ENCODE measurements at places on chromosomes 2 and 18. TPM values are rescaled to one million over a fixed set of nuclear protein-coding genes. Genes with fewer than 3 reads are reported as not detected.

GRCh38 chr2:232831496-232831895 is 38.6 kb upstream of the SNORC start:
- no peak for DNase-seq

DNA sequence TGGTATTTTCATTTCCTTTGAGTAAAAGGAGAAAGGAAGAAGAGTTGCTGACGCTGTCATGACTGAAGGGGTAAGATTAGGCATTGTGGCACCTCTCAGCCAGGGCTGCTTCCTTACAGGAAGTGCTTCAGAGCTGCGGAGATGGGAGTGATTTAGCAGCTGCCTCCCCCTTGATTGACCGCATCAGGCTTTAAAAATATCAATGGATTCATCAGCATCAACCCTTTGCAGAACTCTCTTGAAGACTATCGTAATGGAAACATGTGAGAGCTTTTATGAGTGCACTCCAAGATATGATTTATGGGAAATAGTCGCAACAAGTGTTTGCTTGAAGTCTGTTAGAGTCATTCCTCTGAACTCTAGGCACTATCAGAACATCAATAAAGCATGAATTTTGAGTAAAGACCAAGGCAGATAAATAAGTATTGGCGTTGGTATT is 141.1 kb downstream of the CSRNP3 start:
- DNase-seq = no peak

The TOGARAM2 gene
- polyA plus RNA-seq = not detected

DNA sequence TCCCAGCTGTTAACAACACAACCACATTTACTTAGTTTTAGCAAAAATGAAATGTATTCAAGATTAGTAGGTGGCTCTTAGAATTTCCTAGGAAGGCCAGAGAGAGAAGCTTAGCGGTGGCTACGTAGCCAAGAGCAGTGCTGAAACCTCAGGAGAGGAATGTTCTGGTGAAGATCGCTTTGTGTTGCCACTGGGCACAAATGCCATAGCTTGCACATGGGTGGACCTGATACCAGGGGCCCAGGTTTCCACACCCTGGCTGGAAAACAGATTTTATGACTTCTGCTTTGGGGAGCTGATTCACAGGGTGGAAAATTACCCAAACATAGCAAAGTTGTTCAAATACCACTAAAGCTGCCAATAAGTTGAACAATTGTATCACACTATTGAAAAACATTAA is 43.4 kb downstream of the THUMPD2 start:
- no peak for DNase-seq

The SLC14A1 gene
- polyA plus RNA-seq = not detected

The KCNJ13 gene
- polyA plus RNA-seq = not detected

DNA sequence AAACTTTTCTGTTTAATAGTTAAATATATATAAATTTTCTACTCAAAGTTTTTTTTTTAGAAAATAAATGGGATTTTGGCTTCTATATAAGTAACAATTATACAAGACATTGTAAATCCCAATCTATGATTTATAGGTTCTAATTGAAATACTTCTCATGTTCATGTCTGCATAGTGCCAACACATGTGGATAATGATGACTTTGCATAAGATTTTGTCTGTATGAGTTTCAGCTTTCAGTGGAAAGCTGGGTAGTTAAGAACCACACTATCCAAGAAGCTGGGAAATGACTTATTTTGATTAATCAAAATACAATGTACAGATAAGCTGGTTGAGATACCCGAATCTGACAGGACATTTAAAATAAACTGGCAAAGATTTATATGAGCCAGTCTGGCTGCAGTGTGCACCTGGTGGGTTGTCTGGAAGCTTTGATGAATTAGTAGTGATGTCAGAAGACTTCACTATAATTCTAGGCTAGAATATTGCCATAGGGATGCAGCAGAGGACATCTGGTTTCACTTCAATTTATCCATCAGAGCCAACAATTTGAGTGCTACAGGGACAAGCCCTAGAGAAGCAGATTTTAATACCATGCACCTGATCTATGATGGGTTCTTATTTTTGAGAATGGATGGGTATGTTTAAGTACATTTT is 45.4 kb downstream of the EML6 start:
- DNase-seq = no peak

DNA sequence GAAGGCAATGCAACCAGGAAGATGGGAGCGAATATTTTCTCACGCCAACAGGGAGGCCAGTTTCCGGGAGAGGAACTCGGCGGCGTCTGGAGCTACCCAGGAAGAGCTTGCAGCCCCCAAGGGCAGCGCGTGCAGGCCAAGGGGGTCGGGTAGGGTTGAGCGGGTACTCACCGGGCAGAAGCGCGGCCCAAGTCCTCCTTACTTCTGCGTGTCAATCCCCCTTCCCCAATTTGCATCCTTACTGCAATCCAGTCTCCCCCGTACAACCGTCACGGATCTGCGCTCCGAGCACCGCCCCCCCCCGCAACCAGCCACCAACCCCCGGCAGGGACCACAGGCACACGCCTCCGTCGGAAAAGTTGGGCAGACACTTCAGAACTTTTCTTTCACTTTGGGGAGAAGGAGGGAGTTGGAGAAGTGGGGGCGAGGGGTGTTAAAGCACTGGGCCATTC is 1.3 kb downstream of the ATP8B1 start:
- no peak for DNase-seq

DNA sequence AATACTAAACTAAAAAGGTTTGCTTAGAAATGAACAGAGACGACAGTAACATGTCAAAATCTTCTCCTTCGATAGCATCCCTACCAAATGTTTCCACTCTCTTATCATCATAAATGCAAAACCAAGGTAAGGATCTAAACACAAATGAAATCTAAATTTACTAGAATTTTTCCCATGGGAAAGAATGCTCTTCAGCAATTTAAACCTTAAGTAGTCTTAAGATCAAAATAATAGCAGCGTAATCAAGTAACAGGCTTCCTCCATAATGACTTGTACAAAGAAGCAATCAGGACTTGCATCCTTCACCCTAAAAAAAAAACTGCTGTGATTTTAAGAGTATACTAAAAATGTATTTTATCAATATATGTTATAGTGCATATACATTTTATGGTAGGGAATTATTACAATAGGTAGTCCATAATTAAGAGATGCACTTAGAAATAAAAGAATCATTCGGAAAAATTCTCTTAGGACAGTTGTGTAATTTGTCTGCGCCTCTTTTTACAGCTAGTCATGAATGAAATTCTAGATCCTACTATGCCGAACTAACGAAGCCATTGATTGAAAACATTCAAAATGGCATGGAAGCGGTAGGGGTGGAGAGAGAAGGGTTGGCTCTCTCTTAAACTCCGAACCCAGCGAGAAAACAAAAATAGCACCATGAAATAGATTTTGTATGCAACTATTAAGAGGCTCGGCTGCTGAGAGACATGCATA is 1.3 kb downstream of the PGAP1 start:
- DNase-seq = no peak

DNA sequence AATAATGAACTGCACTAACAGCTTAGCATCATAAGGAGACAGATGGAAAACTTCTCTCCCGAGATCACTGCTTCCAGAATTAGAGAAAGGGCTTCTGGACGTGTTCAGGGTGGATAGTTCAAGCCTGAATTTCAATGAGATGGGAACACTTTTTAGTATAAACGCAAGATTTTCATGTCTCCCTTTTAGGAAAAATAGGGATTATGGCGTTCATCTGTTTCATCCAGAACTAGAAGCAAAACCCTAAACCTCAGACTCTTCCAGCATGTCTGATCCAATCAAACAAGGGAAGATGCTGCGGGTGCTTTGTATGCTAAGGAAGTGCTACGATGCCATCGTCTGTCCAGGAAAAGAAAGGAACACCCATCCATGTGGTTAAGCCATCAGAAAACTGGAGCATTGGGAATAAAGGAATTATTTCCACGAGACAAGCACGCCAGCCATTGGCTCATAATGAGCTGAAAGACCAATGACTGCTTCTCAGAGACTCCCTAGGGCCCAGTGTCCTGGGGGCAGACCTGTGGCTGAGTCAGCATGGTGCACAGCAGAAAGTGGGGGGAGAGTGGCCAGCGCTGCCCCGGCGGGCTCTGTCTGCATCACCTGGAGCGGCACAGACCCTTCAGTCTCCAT is 65.9 kb upstream of the AFF3 start:
- DNase-seq = no peak

- no peak for DNase-seq
These were observed 26.9 kb downstream of the CELF4 start for GRCh38 chr18:37538526-37539205.

The GKN2 gene
- polyA plus RNA-seq = not detected

The POTEJ gene
- polyA plus RNA-seq = not detected

DNA sequence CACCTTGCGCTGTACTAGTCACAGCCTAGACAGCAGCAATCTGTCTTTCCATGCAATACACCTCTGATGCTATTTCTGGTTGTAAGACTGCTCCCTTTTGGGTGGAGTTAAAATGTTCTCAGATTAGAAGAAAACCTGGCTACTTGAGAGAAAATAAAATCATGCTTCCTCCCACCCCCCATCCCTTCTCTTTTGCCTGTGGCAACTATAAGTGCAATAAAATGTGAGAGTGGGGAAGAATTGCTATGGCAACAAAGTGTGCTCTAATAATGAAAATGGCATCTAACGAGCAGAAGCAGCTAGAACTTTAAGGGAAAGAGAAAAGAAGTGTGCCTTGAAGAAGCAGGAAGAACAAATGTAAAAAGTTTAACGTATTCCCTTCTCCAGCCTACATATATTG is 464.2 kb upstream of the FSHR start:
- DNase-seq = no peak

GRCh38 chr2:197216361-197216979 is 94.1 kb downstream of the ANKRD44 start:
- DNase-seq = no peak

The DSEL gene
- polyA plus RNA-seq = 2.9 TPM

- DNase-seq = no peak
These were observed 16.7 kb downstream of the DNAJC10 start for GRCh38 chr2:182732736-182733135.

The EMILIN1 gene
- polyA plus RNA-seq = 0.03 TPM

- no peak for DNase-seq
These were observed 80.0 kb downstream of the ETAA1 start for GRCh38 chr2:67476809-67477790.

The ASIC4 gene
- not detected for polyA plus RNA-seq

DNA sequence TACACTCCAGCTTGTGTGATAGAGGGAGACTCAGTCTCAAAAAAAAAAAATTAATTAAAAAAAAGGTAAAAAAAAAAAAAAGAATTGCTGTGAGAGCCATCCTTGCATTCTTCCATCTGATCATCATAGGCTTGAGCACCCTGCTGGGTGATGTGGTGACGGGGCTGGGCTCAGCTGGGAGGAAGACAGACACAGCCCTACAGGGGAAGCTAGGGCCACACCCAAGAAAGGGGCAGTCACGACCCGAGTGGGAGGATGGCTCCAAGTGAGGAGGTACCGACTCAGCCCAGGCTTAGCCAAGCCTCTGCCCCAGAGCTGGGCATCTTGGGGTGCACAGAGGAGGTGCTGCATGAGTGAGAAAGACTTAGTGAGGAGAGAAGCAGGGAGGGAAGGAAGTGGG is 165.5 kb downstream of the SH3RF3 start:
- no peak for DNase-seq

- no peak for DNase-seq
These were observed 157.3 kb downstream of the MSH2 start for GRCh38 chr2:47560107-47560819.

The LMAN2L gene
- polyA plus RNA-seq = 20.8 TPM

DNA sequence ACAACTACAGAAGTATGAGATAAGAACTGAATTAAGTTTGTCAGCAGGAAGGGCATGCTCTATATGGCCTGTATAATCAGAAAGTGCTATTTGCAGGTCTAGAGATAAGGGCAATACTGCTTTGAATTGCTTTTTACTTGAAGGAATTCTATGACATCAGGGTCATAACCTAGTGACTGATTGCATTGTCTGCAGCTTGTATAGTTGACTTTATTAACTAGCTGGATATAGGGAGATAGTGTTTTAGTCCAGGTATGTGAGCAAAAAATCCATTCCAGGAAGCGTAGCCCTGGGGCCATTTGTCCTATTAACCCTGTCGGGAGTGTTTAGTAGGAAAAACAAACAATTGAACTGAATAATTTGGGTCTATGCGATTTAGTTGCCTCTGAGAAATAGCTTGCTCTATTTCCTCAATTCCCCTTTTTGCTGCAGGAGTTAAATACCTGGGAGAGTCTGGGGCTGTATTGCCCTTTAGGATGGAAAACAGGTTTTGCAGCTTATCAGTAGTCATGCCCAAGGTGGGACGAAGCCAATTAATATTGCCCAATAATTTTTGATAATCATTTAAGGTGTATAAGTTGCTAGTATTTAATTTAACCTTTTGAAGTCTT is 30.0 kb downstream of the HTR2B start:
- DNase-seq = no peak

DNA sequence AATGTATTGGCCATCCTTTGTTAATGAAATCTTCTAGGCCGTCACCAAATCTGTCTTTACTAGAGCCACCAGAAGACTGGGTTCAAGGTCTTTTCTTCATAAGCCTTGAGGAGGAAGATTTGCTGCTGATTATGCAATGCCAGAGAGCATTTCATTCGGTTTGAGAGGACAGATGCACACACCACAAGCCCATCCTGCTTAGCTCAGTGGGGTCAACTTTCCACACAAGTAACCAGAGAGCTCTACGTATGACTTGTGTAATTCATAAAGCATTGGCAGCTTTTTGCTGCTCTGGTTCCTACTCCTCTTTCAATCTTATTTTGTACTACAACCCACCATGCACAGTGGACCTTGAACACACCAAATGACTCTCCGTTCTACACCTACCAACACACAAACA is 106.9 kb downstream of the OSR1 start:
- no peak for DNase-seq

The ADD2 gene
- polyA plus RNA-seq = not detected

The GAL3ST2 gene
- not detected for polyA plus RNA-seq

The ACMSD gene
- not detected for polyA plus RNA-seq

GRCh38 chr2:203997980-203998809 is 61.6 kb downstream of the ICOS start:
- DNase-seq = no peak

The POTEI gene
- not detected for polyA plus RNA-seq

- DNase-seq = no peak
These were observed 20.1 kb downstream of the TPGS2 start for GRCh38 chr18:36808681-36809080.

GRCh38 chr2:230443541-230443940 is 27.5 kb downstream of the SP100 start:
- no peak for DNase-seq

- no peak for DNase-seq
These were observed 7.0 kb downstream of the TNS1 start for GRCh38 chr2:217995731-217996231.

GRCh38 chr2:188788621-188789020 is 185.6 kb upstream of the COL3A1 start:
- DNase-seq = no peak

- no peak for DNase-seq
These were observed 10.9 kb downstream of the TRIP12 start for GRCh38 chr2:229910832-229911412.

DNA sequence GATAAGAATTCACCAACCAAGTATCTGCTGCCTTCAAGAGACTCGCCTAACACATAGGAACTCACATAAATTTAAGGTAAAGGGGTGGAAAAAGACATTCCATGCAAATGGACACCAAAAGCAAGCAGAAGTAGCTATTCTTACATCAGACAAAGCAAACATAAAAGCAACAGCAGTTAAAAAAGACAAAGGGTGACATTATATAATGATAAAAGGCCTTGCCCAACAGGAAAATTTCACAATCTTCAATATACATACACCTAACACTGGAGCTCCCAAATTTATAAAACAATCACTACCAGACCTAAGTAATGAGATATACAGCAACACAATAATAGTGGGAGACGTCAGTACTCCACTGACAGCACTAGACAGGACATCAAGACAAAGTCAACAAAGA is 41.4 kb downstream of the NEMP2 start:
- no peak for DNase-seq

- DNase-seq = no peak
These were observed 70.6 kb upstream of the PSMD14 start for GRCh38 chr2:161237392-161238264.

Measured in keratinocyte (primary cell).